ENCODE measurements at places on chromosomes 6 and 20. TPM values are rescaled to one million over a fixed set of nuclear protein-coding genes. Genes with fewer than 3 reads are reported as not detected.

- no peak overlapping the region for H3K4me3 ChIP-seq
- no peaks in the 10 kb centered on the region for H3K27me3 ChIP-seq
Measured at GRCh38 chr6:164066335-164066734, 651.8 kb downstream of the QKI start.

EFCAB8 gene
- total RNA-seq = not detected

GRCh38 chr20:54067606-54068174 is 2.7 kb downstream of the BCAS1 start:
- DNase-seq = no peak
- no peaks in the 10 kb centered on the region for H3K27me3 ChIP-seq
- H3K36me3 ChIP-seq = no peaks in the 10 kb centered on the region
- no peak overlapping the region for H3K27ac ChIP-seq
- H3K4me3 ChIP-seq = no peak overlapping the region
- no peaks in the 10 kb centered on the region for H3K4me1 ChIP-seq

GRCh38 chr6:69378326-69378725 is 418.5 kb downstream of the LMBRD1 start:
- no peaks in the 10 kb centered on the region for H3K4me1 ChIP-seq
- no peaks in the 10 kb centered on the region for H3K36me3 ChIP-seq
- DNase-seq = no peak
- no peaks in the 10 kb centered on the region for H3K27me3 ChIP-seq
- H3K27ac ChIP-seq = no peak overlapping the region

DNA sequence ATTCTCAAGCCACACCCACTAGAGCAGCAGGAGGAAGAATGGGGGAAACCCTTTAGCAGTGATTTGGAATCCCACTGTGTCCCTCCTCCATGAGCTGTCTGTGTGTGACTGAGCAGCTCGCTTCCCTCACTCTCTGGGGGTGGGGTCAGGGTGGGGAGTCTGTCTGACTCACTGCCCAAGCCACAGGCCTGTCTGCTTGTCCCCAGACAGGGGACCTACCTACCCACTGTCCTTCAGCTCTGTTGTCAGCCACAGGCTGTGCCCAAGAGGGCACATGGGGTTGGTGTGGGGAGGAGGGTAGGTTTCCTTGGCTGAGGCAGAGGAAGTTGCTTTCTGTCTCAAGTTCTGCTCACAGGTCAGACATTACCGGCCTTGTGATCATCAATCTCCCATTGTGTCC is 127.0 kb downstream of the MAFB start:
- no peak overlapping the region for H3K27ac ChIP-seq
- H3K27me3 ChIP-seq = no peaks in the 10 kb centered on the region
- peak; percentile 45 for DNase-seq
- no peaks in the 10 kb centered on the region for H3K4me1 ChIP-seq

DNA sequence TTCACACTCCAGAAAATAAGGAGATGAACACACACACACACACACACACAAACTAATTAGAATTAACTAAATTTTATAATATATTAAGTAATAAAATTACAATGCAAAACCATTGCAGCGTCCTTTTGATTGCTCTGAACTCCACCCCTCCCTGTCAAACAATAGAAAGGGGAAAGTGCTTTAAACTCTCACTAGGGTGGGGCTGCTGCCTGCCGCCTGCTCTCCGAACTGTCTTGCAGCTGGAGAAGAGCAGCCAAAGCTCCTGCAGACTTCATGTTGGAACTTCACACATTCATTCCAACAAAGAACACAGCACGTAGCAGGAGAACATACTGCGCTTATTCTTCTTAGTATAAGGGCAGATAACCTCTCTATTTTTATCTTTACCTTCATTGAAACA is 83.2 kb downstream of the GCLC start:
- no peak for DNase-seq
- no peak overlapping the region for H3K27ac ChIP-seq
- H3K27me3 ChIP-seq = no peaks in the 10 kb centered on the region

DNA sequence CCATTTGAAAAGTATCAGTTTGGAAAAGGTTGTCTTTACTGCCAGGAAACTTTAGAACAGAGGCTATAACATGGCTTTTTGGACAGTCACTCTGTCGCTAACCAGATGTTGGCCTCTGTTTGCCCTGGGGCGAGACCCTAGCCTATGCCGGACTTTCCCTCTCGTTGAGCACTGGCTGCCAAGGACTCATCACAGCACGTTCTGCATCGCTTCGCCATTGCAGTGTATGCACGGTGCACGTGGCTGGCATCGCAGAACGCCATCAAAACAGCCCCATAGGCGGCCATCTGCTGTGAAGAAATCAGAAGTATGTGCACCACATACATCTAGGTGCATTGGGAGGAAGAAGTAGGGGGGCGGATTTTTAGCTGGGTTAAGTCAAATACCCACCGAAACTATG is 156.4 kb downstream of the EYA2 start:
- H3K27ac ChIP-seq = no peak overlapping the region
- H3K27me3 ChIP-seq = no peaks in the 10 kb centered on the region
- no peak for DNase-seq
- no peak overlapping the region for H3K4me3 ChIP-seq
- H3K4me1 ChIP-seq = no peaks in the 10 kb centered on the region

GRCh38 chr6:142943711-142944123 is 1.3 kb downstream of the HIVEP2 start:
- H3K27ac ChIP-seq = peak overlapping the region; percentile 99
- H3K36me3 ChIP-seq = no peaks in the 10 kb centered on the region
- no peak overlapping the region for H3K4me3 ChIP-seq
- DNase-seq = peak; percentile 61
- no peaks in the 10 kb centered on the region for H3K27me3 ChIP-seq

MRPS10 gene
- 42.1 TPM for total RNA-seq

PARD6B gene
- 5.0 TPM for total RNA-seq

GRCh38 chr6:159097256-159097655 is 52.5 kb upstream of the TAGAP start:
- H3K27ac ChIP-seq = no peak overlapping the region
- no peak for DNase-seq
- H3K27me3 ChIP-seq = no peaks in the 10 kb centered on the region

ADTRP gene
- total RNA-seq = not detected

DNA sequence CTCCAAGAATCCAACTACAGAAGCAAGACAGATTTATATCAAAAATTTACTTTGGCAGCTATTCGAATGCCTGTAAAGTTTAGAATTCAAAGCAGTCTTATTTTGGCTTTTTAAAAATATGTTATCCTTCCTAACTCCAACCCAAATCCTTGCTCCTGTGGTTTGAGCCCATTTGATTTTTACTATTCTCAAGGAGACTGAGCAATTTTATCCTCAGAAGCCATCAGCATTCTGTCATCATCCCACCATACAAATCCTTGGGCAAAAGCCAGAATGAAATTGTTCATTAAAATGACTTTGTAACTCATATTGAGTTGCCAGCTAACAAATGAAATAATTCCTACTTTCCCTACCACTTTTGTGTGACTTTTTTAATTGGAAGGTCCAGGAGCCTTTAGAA is 392.8 kb downstream of the ADGRB3 start:
- H3K4me3 ChIP-seq = no peak overlapping the region
- H3K36me3 ChIP-seq = no peaks in the 10 kb centered on the region
- DNase-seq = no peak
- no peak overlapping the region for H3K27ac ChIP-seq
- no peaks in the 10 kb centered on the region for H3K27me3 ChIP-seq

DNA sequence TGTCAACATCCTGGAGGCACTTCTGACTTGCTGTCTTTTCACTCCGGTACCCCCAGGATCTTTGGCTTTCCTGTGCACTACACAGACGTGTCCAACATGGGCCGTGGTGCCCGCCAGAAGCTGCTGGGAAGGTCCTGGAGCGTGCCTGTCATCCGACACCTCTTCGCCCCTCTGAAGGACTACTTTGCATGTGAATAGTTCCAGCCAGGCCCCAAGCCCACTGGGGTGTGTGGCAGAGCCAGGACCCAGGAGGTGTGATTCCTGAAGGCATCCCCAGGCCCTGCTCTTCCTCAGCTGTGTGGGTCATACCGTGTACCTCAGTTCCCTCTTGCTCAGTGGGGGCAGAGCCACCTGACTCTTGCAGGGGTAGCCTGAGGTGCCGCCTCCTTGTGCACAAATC is 12.0 kb upstream of the MAPRE1 start:
- H3K36me3 ChIP-seq = no peaks in the 10 kb centered on the region
- H3K4me3 ChIP-seq = no peak overlapping the region
- no peak for DNase-seq
- no peak overlapping the region for H3K27ac ChIP-seq
- no peaks in the 10 kb centered on the region for H3K27me3 ChIP-seq

DNA sequence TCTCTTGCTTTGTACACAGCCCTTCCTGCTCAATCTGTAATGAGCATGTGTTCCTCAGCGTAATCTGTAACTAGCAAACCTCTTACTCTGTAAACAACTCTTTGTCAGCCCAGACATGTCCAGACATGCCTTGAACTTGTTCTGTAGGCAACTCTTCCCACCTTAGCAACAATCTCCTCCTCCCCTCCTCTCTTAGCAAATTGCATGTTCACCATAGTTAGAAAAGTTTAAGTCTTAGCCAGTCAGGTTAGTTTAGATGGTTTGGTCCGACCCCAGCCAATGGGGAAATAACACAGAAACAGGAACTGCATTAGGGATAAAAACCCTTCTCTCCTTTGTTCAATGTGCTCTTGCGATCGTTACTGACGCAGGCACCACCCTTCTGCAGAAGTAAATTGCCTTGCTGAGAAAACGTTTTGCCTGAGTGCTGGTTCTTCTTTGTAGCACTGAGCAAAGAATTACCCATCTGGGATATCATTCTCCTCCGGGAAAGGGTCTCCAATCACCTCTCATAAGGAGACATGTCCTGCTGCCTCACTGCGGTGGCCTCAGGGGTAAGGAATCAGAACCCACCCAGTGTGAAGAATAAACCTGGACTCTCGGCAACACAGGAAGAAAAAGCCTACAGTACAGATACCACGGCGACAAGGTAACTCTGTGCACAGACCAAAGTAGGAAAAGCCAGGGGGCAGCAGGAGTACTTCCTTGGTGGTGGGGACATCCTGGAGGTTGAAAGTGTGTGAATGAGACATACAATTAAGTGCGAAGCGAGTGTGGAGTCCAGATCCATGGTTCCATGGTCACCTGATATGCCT is 26.2 kb downstream of the PLN start:
- DNase-seq = no peak
- no peak overlapping the region for H3K4me3 ChIP-seq
- no peaks in the 10 kb centered on the region for H3K36me3 ChIP-seq
- H3K4me1 ChIP-seq = no peaks in the 10 kb centered on the region

EYS gene
- total RNA-seq = 0.18 TPM

- H3K4me3 ChIP-seq = no peak overlapping the region
- H3K27ac ChIP-seq = no peak overlapping the region
- H3K36me3 ChIP-seq = no peaks in the 10 kb centered on the region
- no peak for DNase-seq
Measured at GRCh38 chr20:35598899-35599775, 16.5 kb upstream of the SPAG4 start.

DNA sequence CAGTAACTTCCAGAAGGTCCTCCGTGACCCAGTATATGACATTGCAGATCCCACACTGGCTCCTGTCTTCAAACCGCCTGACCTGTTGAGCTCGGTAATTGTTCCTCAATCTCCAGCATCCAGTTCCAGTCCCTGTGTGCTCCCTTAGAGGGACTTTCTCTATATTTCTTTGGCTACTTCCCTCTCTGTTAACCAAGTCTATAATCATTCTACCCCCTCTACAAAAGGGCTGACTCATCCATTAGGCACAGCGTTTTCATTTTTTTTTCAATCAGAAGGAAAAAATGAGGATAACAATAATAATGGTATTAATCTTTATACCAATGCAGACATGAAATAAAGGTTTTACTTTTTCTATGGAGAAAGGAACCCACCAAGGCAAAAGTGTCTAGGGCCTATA is 69.3 kb downstream of the FAM229B start:
- no peak overlapping the region for H3K4me3 ChIP-seq
- no peaks in the 10 kb centered on the region for H3K36me3 ChIP-seq
- DNase-seq = no peak
- H3K27ac ChIP-seq = no peak overlapping the region
- no peaks in the 10 kb centered on the region for H3K4me1 ChIP-seq

DNA sequence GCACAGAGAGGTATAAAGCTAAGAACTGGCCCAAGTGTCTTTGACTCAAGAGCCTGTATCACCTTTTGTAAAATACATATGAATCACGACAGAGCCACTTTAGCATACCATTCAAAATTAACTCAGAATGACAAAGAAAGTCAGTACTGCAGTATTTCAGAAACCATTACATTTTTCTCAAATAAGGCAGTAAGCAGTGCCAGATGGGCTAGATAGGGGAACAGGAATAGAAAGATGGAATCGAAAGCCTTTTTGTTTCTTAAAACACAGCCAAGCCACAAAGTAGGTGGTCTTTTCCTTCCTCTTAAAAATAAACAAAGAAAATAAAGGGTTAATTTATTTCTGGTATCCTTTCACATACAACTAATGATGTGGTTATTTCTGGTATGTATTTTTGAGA is 10.3 kb downstream of the CLDN20 start:
- no peaks in the 10 kb centered on the region for H3K36me3 ChIP-seq
- DNase-seq = no peak
- H3K4me1 ChIP-seq = peaks cover 11% of the 10 kb centered on the region
- H3K27ac ChIP-seq = no peak overlapping the region
- no peak overlapping the region for H3K4me3 ChIP-seq
- H3K27me3 ChIP-seq = no peaks in the 10 kb centered on the region

DNA sequence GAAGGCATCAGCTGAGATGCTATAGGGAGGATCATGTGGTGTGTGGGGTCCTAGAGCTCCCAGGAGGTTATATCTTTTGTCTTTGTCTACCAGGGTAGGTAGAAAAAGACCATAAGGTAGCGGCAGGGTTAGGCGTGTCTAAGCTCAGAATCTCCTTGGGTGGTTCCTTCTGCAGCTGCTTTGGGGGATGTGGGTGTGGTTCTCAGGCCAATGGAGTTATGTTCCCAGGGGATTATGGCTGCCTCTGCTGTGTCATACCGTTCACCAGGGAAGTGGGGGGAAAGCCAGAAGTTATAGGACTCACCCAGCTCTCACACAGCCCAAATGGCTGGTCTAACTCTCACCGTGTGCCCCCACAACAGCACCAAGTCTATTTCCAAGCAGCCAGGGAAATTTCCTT is 107.4 kb upstream of the ADGRB3 start:
- no peaks in the 10 kb centered on the region for H3K4me1 ChIP-seq
- H3K27me3 ChIP-seq = no peaks in the 10 kb centered on the region
- no peak overlapping the region for H3K27ac ChIP-seq
- no peak overlapping the region for H3K4me3 ChIP-seq
- no peaks in the 10 kb centered on the region for H3K36me3 ChIP-seq

ENPP5 gene
- total RNA-seq = 8.8 TPM

- no peak for DNase-seq
- H3K36me3 ChIP-seq = no peaks in the 10 kb centered on the region
- H3K27me3 ChIP-seq = no peaks in the 10 kb centered on the region
- H3K4me3 ChIP-seq = no peak overlapping the region
- no peak overlapping the region for H3K27ac ChIP-seq
Measured at GRCh38 chr6:56072856-56073255, 174.5 kb downstream of the COL21A1 start.

DNA sequence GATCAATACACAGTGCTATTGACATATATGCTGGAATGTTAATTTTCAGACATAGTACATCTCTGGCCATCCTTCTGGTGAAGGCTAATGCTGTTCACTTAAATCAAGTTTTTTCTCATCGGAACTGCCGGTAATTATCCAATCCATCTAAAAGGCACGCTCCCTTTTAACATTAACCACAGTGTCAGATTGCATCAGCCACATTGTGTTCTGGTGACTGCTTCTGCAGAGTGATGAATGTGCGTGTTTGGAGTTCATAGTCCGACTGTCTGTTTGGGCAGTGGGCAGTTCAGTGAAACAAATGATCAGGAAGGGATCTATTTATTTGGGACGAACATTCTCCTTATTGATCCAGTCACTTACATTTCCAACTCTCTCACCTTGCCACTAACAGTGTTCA is 49.5 kb downstream of the SOBP start:
- H3K27me3 ChIP-seq = no peaks in the 10 kb centered on the region
- no peak overlapping the region for H3K4me3 ChIP-seq
- no peaks in the 10 kb centered on the region for H3K36me3 ChIP-seq
- no peak overlapping the region for H3K27ac ChIP-seq
